ENCODE measurements at places on chromosomes 5 and 9. TPM values are rescaled to one million over a fixed set of nuclear protein-coding genes. Genes with fewer than 3 reads are reported as not detected.

GRCh38 chr9:115625954-115626353, 508.0 kb upstream of the TNC start:
- no peak overlapping the region for H3K27ac ChIP-seq
- H3K27me3 ChIP-seq = no peaks in the 10 kb centered on the region
- no peak for DNase-seq
- no peaks in the 10 kb centered on the region for H3K4me1 ChIP-seq
- H3K4me3 ChIP-seq = no peak overlapping the region
- no peaks in the 10 kb centered on the region for H3K36me3 ChIP-seq

GRCh38 chr5:74468421-74468820, 172.1 kb downstream of the ENC1 start:
- no peaks in the 10 kb centered on the region for H3K36me3 ChIP-seq
- H3K4me3 ChIP-seq = no peak overlapping the region
- H3K27me3 ChIP-seq = no peaks in the 10 kb centered on the region

- H3K4me1 ChIP-seq = peaks cover 27% of the 10 kb centered on the region
- H3K27me3 ChIP-seq = no peaks in the 10 kb centered on the region
- peaks cover 10% of the 10 kb centered on the region for H3K36me3 ChIP-seq
- no peak for DNase-seq
Observed at GRCh38 chr9:71985297-71985911, 74.0 kb downstream of the C9orf85 start.

GRCh38 chr5:98839469-98840383, 66.3 kb downstream of the RGMB start:
- H3K36me3 ChIP-seq = peaks cover 2% of the 10 kb centered on the region
- no peak overlapping the region for H3K27ac ChIP-seq
- no peak for DNase-seq
- no peak overlapping the region for H3K4me3 ChIP-seq

- no peaks in the 10 kb centered on the region for H3K36me3 ChIP-seq
- no peak overlapping the region for H3K4me3 ChIP-seq
- DNase-seq = no peak
Observed at GRCh38 chr9:109745335-109746283, 34.4 kb upstream of the PALM2AKAP2 start.

DNA sequence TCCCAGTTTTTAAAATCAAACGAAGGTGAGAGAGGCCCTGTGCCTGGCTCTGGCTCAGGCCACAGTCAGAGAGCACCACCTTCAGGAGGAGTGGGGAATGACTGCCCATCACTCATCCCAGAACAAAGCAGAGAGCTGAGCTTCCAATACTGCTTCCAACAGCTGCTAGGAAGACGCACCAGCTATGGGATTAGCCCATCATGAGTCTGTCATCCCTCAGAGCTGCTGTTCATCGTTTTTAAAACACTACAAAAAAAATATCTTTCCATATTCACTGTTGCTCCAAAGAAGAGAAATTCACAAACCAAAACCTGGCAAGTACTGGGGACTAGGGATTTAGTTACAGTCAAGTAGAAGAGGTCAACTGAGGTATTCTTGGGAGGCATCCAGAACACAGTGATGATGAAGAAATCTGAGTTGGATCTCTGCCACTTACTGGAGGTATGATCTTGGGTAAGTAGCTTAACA, 102.4 kb downstream of the CDK5RAP2 start:
- no peak overlapping the region for H3K27ac ChIP-seq
- DNase-seq = peak; percentile 73
- H3K4me1 ChIP-seq = peaks cover 3% of the 10 kb centered on the region
- no peak overlapping the region for H3K4me3 ChIP-seq
- H3K36me3 ChIP-seq = peaks cover 12% of the 10 kb centered on the region

Gene OTP
- not detected for total RNA-seq

DNA sequence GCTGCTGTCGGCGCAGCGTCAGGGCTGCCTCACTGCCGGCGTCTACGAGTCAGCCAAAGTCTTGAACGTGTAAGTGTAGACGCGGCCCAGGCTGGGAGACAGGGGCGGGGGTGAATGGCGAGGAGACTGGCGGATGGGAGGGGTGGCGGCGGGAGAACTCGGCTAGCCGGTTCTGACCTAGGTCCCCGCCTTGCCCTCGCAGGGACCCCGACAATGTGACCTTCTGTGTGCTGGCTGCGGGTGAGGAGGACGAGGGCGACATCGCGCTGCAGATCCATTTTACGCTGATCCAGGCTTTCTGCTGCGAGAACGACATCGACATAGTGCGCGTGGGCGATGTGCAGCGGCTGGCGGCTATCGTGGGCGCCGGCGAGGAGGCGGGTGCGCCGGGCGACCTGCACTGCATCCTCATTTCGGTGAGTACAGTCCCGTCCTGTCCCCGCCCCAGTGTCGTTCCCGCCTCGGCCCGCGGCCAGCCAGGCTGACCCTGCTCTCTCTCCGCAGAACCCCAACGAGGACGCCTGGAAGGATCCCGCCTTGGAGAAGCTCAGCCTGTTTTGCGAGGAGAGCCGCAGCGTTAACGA, 745 bp downstream of the GADD45G start:
- peak overlapping the region; percentile 71 for H3K4me3 ChIP-seq
- H3K36me3 ChIP-seq = no peaks in the 10 kb centered on the region
- peaks cover 6% of the 10 kb centered on the region for H3K27me3 ChIP-seq
- no peak overlapping the region for H3K27ac ChIP-seq
- peak; percentile 55 for DNase-seq

GRCh38 chr5:74578356-74579044, 62.0 kb downstream of the ENC1 start:
- DNase-seq = no peak
- H3K27ac ChIP-seq = no peak overlapping the region
- no peaks in the 10 kb centered on the region for H3K36me3 ChIP-seq

Measured in mesothelial cell of epicardium (in vitro differentiated cells).